ENCODE measurements at places on chromosomes 11 and 22. TPM values are rescaled to one million over a fixed set of nuclear protein-coding genes. Genes with fewer than 3 reads are reported as not detected.

The SLC17A6 gene
- not detected for total RNA-seq

The SLC37A2 gene
- 0.23 TPM for total RNA-seq

The SEPTIN5 gene
- 17.2 TPM for total RNA-seq

The KCNK4 gene
- 1.1 TPM for total RNA-seq

The BIK gene
- 0.18 TPM for total RNA-seq

The CRKL gene
- 59.4 TPM for total RNA-seq

The HPX gene
- 1.0 TPM for total RNA-seq

The PRRG4 gene
- total RNA-seq = 0.87 TPM

The PATE2 gene
- 0.18 TPM for total RNA-seq

The CHADL gene
- total RNA-seq = 0.33 TPM

The CCDC81 gene
- 0.49 TPM for total RNA-seq

The APOL3 gene
- 3.2 TPM for total RNA-seq

The APOL5 gene
- not detected for total RNA-seq

The NRXN2 gene
- 0.15 TPM for total RNA-seq

The SPDYC gene
- not detected for total RNA-seq
